DND-41 (cell line): ENCODE measurements at places on chromosomes 7 and 10.

GRCh38 chr10:126341491-126341890, 46.8 kb downstream of the ADAM12 start:
- no peaks in the 10 kb centered on the region for H3K4me1 ChIP-seq
- H3K27ac ChIP-seq: no peak overlapping the region
- DNase-seq: no peak
- no peaks in the 10 kb centered on the region for H3K27me3 ChIP-seq
- no peaks in the 10 kb centered on the region for H3K36me3 ChIP-seq
- no peak overlapping the region for H3K4me3 ChIP-seq

GRCh38 chr10:109624939-109625338, 298.4 kb downstream of the XPNPEP1 start:
- H3K36me3 ChIP-seq: no peaks in the 10 kb centered on the region
- no peaks in the 10 kb centered on the region for H3K4me1 ChIP-seq
- DNase-seq: no peak

DNA sequence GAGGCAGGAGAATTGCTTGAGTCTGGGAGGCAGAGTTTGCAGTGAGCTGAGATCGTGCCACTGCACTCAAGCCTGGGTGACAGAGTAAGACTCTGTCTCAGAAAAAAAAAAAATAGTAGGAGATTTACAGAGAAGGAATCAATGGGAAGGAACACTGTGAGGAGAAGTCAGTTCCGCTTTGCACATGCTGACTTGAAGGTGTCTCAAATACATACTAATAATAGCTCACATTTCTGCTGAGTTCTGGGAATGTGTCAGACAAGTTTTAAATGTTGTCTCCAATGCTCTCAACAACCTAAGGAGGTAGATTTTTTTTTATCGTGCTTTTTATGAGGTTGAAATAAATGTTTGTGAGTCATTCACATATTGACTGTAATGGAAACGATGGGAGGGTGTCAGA, 654.9 kb upstream of the CELF2 start:
- no peak overlapping the region for H3K4me3 ChIP-seq
- H3K4me1 ChIP-seq: no peaks in the 10 kb centered on the region
- H3K36me3 ChIP-seq: no peaks in the 10 kb centered on the region
- DNase-seq: no peak
- no peak overlapping the region for H3K27ac ChIP-seq
- H3K27me3 ChIP-seq: no peaks in the 10 kb centered on the region

- no peak overlapping the region for H3K4me3 ChIP-seq
- no peaks in the 10 kb centered on the region for H3K36me3 ChIP-seq
- DNase-seq: no peak
- H3K4me1 ChIP-seq: no peaks in the 10 kb centered on the region
- H3K27ac ChIP-seq: no peak overlapping the region
Measured at GRCh38 chr10:54470324-54470631, 330.8 kb downstream of the PCDH15 start.

DNA sequence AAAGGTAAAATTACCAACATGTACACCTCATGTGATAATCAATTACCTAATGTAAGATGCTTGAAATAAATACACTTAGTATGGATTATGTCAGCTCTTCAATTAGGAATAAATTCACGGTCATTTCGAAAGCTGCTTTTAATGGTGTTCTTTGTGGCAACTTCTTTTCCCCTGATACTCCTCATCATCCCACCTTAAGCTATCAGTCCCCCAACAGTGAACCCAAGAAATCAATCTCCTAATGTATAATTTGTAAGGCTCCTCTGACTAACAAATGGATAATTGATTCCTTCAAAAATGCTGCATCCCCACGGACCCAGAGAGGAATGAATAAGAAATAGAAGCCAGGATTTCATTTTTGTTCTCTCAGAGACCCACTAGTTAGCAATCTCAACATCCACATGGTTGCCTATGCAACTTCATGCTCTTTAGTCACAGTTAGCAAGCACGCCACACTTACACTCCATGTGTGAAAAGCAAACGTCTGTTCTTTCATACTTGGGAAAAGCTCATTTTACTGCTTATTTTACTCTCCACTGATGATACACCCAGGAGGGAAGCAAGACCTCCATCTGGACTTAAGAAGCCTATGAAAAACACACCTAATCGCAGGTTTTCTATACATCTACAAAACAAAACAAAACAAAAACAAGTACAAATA, 70.1 kb downstream of the VPS41 start:
- H3K4me3 ChIP-seq: no peak overlapping the region
- H3K4me1 ChIP-seq: no peaks in the 10 kb centered on the region
- no peak overlapping the region for H3K27ac ChIP-seq
- no peaks in the 10 kb centered on the region for H3K36me3 ChIP-seq
- no peak for DNase-seq

GRCh38 chr10:63574011-63574410, 52.8 kb downstream of the REEP3 start:
- no peak overlapping the region for H3K4me3 ChIP-seq
- H3K27ac ChIP-seq: no peak overlapping the region
- H3K27me3 ChIP-seq: no peaks in the 10 kb centered on the region
- peaks cover 30% of the 10 kb centered on the region for H3K36me3 ChIP-seq
- DNase-seq: no peak

DNA sequence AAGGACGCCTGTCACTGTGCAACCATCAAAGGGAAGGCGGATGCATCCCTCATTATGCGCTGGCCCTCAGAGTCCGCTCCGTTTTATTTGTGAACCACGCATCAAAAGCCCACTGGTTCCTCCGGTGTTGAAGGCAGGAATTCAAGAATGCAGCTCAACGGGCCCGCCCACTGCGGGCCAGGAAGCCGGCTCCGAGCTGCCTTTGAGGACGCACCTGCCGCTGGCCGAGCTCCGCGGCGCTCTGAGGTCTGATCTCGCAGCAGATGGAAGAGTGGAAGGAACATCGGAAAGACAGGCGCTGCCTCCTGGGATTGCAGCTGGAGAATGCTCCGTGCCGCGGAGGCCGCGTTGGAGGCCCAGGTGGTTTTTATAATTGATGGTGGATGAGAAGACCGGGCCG, 56.9 kb upstream of the ADGRA1 start:
- H3K4me3 ChIP-seq: no peak overlapping the region
- H3K27ac ChIP-seq: no peak overlapping the region
- DNase-seq: no peak
- H3K27me3 ChIP-seq: peaks cover 7% of the 10 kb centered on the region
- no peaks in the 10 kb centered on the region for H3K4me1 ChIP-seq

DNA sequence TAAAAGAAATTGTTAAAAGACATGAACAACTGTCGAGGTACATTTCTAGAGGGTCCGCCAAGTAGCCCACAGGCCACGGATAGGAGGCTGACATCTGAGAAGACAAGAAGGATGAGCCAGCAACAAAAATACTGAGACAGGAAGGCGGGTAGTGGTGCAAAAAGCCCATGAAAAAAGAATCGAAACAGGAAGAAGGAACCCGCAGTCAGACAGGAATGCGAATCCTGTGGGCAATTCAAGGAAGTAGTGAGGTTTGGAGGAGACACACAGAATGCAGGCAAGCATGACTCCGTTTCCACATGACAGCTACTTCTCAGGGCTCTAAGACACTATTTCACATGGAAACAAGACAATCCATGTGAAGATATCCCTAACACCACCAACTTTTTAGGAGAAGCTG, 125.2 kb downstream of the DOCK4 start:
- DNase-seq: peak; percentile 57
- H3K4me3 ChIP-seq: no peak overlapping the region
- no peaks in the 10 kb centered on the region for H3K36me3 ChIP-seq

- H3K4me1 ChIP-seq: peaks cover 22% of the 10 kb centered on the region
- no peaks in the 10 kb centered on the region for H3K36me3 ChIP-seq
- no peak for DNase-seq
- H3K27me3 ChIP-seq: peaks cover 3% of the 10 kb centered on the region
Measured at GRCh38 chr7:24231493-24231892, 52.5 kb upstream of the NPY start.

DNA sequence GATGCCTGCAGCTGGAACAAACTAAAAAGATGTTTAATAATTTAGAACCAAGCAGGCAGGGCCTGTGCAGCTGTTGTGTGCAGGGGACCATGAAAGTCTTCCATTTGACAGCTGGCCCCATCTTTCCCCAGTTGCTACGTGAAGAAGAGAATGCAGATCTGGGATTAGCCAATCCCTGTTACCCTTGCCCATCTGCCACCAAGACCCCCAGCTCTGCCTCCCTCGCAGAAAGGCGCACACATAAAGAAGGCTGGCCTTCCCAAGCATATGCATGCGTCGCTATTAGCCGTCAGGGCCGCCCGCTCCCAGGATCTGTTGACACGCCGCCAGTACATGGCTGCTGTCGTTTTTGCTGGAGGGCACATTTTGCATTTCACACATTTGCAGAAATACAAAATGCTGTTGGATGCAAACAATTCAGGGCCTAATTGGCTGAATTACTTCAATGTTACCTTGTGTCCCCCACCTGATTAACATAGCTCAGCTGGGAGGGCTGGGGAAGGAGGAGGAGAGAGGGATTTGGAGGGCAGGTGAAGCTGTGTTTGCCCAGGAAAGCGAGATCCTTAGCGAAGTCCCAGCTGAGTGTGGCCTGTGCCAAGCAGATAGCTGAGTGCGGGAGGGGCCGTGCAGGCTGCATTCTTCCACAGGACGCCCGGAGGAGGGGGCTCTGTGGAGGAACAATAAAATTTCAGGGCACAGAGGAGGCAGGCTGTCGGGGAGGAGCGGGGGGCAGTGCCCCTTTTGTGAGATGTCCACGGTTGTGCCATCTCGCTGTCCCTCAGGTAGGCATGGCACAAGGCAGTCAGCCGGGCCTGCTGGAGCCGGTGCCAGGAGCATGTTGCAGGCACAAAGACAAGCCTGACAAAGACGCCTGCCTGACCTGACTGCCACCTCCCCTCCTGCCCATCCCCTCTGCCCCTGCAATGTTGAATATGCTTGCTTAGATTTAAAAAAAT, 443.0 kb upstream of the MKI67 start:
- no peaks in the 10 kb centered on the region for H3K4me1 ChIP-seq
- DNase-seq: no peak
- no peaks in the 10 kb centered on the region for H3K36me3 ChIP-seq
- peaks cover 17% of the 10 kb centered on the region for H3K27me3 ChIP-seq
- H3K4me3 ChIP-seq: no peak overlapping the region

DNA sequence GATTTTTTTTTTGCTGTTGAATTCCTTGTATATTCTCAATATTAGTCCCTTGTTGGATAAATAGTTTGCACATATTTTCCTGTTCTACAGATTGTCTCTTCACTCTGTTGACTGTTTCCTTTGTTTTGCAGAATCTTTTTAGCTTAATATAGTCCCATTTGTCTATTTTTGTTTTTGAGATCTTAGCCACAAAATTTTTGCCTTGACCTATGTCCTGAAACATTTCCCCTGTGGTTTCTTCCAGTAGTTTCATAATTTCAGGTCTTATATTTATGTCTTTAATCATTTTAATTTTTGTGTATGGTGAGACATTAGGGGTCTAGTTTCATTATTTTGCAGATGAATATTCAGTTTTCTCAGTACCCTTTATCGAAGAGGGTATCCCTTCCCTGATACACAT, 92.7 kb downstream of the LANCL2 start:
- no peak overlapping the region for H3K27ac ChIP-seq
- H3K36me3 ChIP-seq: no peaks in the 10 kb centered on the region
- no peaks in the 10 kb centered on the region for H3K4me1 ChIP-seq
- H3K27me3 ChIP-seq: no peaks in the 10 kb centered on the region
- H3K4me3 ChIP-seq: no peak overlapping the region

GRCh38 chr10:102195296-102195870, 30.7 kb upstream of the ELOVL3 start:
- no peak for DNase-seq
- H3K27me3 ChIP-seq: no peaks in the 10 kb centered on the region
- no peaks in the 10 kb centered on the region for H3K36me3 ChIP-seq
- H3K4me3 ChIP-seq: no peak overlapping the region
- no peak overlapping the region for H3K27ac ChIP-seq

DNA sequence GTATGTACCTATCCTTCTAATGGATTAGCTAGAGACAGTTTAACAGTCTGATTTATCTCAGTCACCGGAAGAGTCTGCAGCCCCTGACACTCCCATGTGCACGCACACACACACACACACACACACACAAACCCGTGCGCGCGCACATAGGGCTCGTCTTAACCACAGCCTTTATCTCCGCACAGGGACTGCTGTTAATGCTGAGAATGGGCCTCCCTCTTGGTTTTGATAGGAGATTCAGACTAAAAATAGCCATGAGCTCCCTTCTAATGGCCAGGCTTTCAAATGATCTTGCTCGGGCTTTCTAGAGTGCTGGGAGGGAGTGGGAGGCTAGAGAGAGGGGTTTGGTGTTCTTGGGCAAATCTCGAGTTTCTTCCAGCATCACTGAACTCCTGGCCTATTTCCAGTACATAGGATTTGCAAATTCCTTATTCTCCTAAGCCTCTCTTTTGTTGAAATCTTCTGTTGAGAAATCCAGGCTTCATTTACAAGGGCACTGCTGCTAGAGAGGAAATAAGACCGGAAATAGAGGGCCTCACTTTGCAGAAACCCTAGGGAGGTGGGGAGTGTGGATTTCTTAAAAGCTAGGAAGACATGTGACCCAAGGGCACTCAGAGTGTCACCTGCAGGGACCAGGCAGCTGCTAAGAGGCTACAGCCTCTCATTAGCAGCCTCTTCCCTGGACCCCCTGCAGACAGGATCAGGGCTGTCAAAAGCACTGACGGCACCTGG, 2.4 kb downstream of the TMEM72 start:
- peak; percentile 84 for DNase-seq
- H3K4me3 ChIP-seq: no peak overlapping the region
- H3K27me3 ChIP-seq: no peaks in the 10 kb centered on the region
- H3K27ac ChIP-seq: peak overlapping the region; percentile 93
- peaks cover 37% of the 10 kb centered on the region for H3K4me1 ChIP-seq
- no peaks in the 10 kb centered on the region for H3K36me3 ChIP-seq

- H3K27ac ChIP-seq: no peak overlapping the region
- no peak overlapping the region for H3K4me3 ChIP-seq
- peaks cover 5% of the 10 kb centered on the region for H3K27me3 ChIP-seq
- no peak for DNase-seq
- no peaks in the 10 kb centered on the region for H3K36me3 ChIP-seq
Measured at GRCh38 chr7:24477398-24478136, 95.7 kb upstream of the PALS2 start.

DNA sequence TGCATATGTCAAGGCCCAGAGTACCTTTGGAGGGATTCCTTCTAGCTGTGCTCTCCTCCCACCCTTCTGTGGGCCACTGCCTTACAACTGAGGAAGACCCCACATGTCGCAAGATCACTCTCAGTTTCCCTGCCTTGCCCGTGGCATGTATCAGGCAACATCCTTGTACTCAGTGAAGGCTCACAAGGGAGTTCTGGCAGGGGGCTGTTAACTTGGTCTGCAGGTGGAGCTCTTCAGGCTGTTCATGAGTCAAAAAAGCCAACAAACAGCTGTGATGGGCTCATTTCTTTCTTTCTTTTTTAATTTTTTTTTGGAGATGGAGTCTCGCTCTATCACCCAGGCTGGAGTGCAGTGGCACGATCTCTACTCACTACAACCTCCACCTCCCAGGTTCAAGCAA, 513.0 kb upstream of the ANKRD30A start:
- no peak for DNase-seq
- no peak overlapping the region for H3K27ac ChIP-seq
- no peaks in the 10 kb centered on the region for H3K36me3 ChIP-seq
- H3K4me1 ChIP-seq: no peaks in the 10 kb centered on the region
- H3K27me3 ChIP-seq: no peaks in the 10 kb centered on the region

- H3K27me3 ChIP-seq: no peaks in the 10 kb centered on the region
- H3K4me1 ChIP-seq: no peaks in the 10 kb centered on the region
- no peaks in the 10 kb centered on the region for H3K36me3 ChIP-seq
- no peak overlapping the region for H3K4me3 ChIP-seq
- DNase-seq: no peak
Measured at GRCh38 chr7:158452331-158452730, 135.3 kb downstream of the PTPRN2 start.

- no peak overlapping the region for H3K27ac ChIP-seq
- H3K4me1 ChIP-seq: peaks cover 25% of the 10 kb centered on the region
- no peak for DNase-seq
- no peak overlapping the region for H3K4me3 ChIP-seq
Measured at GRCh38 chr10:124037784-124038183, 55.6 kb downstream of the CHST15 start.

- no peaks in the 10 kb centered on the region for H3K27me3 ChIP-seq
Measured at GRCh38 chr7:105839266-105839665, 37.1 kb downstream of the ATXN7L1 start.
